ENCODE measurements at places on chromosomes 6 and 20.

DNA sequence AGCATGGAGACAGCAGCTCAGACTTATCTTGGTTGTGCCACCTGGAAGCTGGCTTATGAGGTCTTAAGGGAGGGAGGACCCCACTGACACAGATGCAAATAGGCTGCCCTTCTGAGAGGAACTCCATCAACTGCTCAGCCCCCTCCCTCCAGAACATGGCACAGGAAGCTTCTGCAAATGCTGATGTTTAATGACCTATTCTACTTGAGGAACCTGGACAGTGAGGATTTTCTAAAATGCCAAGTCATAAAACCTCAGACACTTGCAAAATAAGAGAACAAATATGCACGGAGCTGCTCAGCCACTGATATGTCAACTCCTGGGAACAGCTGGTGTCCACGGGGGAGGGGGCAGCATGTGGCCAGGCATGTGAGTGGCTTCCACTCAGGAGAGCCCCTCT lies 3.5 kb downstream of the CST9 start:
- DNase-seq, result no peak

DNA sequence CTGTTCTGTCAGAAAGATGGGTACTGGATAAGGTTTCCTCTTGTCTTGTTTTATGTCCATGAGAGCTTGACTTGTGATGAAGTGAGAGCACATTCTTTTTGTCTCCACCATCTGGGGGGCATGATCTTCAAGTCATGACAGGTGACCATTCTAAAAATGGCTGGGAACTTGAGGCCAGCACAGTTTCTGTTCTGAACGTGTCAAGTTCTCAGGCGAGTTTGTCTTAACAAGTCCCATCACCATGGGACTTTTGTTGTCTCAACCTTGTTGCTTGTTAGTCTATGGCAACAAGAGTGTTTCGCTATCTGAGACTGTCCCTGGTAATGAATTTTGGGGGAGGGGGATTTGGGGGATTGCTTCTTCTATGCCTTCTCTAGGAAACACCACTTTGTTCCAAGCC lies 25.6 kb upstream of the ENPP4 start:
- no peak for DNase-seq

DNA sequence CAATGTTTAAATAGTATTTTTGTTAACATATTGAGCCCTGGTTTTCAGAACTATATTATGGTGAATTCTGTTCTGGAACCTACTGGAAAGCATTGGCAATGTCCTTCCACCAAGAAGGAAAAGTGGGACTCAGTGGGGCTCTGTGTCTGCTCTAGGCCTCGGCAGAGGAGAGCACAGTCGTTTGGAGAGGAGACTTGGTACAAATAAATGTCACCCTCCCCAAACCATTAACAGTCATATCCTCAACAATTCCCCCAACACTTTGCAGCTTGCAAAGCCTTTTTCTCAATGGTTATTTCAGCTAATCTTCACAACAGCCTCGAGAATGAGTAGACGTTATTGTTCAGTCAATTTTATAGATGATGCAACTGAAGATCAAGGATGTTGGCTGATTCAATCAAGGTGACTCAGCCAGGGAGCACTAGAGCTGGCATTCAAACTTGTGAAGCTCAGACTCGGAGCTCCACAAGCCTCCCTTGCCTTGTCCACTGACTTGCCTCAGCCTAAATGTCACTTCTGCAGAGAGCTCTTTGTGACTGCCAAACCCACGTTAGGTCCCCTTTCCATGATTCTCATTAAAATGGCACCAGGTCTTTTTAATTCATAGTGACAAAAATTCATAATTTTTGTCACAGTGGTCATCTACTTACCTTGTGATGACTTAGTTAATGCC lies 60.6 kb downstream of the TOX2 start:
- DNase-seq, result no peak

- no peak for DNase-seq
These were observed 309.9 kb upstream of the NOX3 start for GRCh38 chr6:155765275-155766194.

- DNase-seq, result no peak
These were observed 7.7 kb upstream of the CDK5RAP1 start for GRCh38 chr20:33408716-33409654.

DNA sequence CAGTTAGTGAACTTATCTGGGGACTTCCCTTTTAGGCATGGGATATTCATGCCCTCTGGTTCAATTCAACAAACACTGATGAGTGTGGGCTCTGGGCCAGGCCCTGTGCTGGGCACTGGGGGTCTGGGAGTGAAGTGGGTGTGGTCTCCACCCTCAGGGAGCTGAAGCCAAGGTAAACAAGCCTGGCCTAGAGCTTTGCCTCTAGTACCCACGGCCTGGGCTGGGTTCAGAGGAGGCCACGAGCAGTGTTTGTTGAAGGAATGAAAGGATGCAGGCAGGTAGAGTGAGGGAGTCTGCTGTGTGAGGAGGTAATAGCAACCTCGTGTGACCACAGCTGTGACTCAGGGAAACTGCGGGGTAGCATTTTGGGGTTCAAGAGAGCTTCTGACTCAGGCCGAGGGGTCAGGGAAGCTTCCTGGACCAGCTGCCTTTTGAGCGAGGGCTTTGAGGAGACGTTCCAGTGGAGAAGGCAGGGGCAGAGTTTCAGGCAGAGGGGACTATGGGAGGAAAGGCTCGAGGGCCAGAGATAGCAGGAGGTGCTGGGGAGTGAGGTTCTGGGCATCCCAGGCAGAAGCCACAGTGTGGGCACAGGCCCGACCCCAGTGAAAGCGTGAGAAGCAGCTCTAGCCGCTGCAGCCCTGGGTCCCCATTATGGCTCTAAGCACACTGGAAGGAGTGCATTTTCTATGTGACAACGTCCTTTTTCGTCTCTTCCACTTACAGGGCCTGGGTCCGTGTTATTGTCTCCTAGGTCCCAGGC lies 5.6 kb downstream of the MYLK2 start:
- no peak for DNase-seq

DNA sequence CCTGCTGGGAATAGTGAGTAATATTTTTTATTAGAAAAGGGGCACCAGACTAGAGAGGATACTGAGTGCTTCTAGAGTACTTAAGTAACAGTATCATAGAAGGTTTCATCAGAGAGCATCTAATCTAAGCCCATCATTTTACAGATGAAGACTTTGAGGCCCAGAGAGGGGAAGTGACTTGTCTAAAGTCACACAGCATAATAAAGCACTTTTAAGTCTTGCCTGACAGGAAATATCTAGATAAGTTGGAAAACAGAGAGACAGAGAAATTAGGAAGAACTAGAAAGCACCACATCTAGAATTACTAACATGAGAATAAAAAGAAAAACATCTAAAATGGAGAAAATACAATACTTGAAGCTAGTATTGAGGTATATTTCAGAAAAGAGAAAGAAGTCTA lies 6.0 kb downstream of the HLA-DMA start:
- no peak for DNase-seq

GRCh38 chr6:123016431-123017103 lies 20.5 kb downstream of the CLVS2 start:
- DNase-seq, result no peak

GRCh38 chr20:50711113-50711825 lies 19.9 kb upstream of the RIPOR3 start:
- no peak for DNase-seq

All from NCI-H187 treated with DMSO at 0.1 percent for 48 hours (cell line).